ENCODE measurements at places on chromosomes 4 and X.

DNA sequence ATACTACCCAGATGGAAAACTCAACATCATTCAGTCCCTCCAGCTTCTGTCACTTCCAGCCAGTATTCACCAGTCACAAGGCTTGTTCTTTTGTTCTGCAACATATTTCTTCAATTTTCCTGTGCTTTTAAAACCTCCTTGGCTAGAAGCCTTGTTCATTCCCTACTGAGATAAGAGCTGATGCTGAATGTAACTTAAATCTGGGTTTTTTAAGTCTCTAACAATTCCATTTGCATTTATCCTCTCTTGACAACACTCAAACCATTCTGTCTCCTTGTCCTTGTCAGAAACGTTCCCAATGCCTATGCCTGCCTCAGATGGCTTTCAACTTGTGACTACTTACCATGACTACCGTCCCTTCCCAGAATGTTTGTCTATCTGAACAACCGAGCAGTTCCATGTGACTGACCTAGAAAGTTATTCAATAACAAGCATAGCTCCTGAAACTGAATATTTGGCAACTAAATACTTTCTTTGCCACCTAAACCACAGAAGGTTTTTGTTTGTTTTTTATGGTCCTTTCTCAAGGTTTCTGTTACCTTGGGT, 682.9 kb upstream of the GALNTL6 start:
- no peak for DNase-seq

GRCh38 chrX:133413218-133413925, 1.9 kb downstream of the GPC4 start:
- no peak for DNase-seq

DNA sequence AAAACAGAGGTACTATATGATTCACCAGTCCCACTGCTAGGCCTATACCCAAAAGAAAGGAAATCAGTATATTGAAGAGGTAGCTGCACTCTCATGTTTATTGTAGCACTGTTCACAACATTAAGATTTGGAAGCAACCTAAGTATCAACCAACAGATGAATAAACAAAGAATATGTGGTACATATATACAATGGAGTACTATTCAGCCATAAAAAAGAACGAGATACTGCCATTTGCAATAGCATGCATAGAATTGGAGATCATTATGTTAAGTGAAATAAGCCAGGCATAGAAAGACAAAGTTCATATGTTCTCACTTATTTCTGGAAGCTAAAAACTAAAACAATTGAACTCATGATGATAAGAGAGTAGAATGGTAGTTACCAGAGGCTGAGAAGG, 72.6 kb downstream of the FGF16 start:
- DNase-seq = no peak

GRCh38 chr4:122537388-122538135, 81.0 kb upstream of the IL2 start:
- no peak for DNase-seq

DNA sequence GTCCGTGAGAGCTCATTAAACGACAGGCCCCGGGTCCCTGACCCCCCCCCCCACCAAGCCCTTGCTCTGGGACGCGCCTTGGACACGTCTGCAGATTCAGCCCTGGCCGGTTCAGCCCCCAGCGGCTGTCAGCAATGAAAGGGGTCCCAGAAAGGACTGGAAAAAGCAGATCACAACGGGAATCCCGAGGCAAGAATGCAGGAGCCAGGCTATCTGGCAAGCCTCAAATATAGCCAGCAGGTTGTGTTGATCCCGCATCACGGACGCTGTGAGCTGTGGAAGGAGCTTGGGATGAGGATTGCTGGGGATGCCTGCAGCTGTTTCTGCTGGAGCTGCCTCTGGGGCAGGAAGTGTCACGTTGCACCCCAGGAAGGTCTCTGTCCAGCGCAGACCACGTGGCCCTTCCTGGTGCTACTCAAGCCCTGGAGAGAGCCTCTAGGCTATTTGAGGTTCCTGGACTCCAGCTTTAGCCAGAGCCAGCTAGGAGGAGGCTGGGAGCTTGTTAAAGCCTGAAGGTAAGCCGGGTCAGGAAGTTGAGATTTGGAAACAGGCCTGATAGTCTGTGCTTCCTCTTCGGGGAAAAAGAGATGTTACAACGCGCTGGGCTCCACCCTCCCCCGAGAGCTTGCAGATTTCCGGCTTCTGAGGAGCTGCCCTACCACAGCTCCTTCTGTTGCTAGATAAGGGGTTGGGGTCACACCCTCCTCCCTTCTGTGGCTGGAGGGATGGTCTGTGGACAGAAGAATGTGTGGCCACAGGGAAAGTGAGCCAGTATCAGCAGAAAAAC, 19.3 kb upstream of the CSF2RA start:
- no peak for DNase-seq

DNA sequence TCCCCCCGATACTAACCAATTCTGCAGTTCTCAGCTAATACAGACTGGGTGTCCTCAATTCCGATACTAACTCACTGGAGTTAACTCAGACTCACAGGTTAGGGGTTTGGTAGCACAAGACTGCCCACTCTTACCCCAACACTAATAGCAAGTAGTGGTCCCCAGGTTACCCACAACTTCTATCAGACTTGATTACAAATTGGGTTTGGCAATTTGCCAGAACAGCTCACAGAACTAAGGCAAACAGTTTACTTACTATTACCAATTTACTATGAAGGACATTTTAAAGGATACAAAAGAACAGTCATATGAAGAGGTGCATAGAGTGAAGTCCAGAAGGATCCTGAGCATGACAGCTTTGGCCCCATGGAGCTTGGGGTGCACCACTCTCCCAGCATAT, 201.8 kb upstream of the VCX start:
- DNase-seq = no peak

DNA sequence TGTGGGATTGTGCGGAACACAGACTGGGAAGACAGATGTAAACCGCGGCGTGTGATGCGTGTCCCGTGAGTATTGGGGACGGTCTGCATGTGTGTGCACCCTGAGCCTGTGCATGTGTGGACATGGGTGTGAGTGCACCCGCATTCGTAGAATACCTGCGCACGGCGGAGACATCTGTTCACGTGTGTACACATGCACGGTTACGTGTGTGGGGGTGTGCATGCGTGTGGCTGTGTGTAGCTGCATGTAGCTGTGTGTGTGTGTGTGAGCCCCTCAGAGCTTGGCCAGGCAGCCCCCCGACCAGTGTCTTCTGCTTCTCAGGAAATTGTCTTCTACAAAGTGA, 19.6 kb downstream of the ATP5ME start:
- no peak for DNase-seq

- no peak for DNase-seq
Measured at GRCh38 chr4:145341381-145341780, 140.3 kb upstream of the SMAD1 start.

DNA sequence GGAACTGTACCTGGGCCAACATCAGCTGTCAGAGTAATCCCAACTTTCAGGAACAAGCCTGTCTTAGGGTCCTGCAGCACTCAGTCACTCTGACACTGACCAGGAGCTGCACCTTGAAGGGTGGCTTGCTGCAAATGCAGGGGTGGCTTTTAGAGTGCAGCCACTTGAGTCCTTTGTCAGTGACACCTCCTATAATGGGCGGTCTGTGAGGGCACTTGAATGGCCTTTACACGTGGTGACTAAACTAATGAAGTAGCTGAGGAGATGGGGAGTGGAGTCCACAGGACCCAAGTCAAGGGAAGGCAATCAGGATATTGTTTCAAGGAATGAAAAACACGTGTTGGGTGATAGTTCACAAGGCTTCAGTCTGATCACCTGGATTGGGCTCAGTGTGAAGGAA, 11.1 kb upstream of the LNX1 start:
- no peak for DNase-seq

GRCh38 chrX:74232859-74233258, 71.1 kb upstream of the ZCCHC13 start:
- DNase-seq = no peak

DNA sequence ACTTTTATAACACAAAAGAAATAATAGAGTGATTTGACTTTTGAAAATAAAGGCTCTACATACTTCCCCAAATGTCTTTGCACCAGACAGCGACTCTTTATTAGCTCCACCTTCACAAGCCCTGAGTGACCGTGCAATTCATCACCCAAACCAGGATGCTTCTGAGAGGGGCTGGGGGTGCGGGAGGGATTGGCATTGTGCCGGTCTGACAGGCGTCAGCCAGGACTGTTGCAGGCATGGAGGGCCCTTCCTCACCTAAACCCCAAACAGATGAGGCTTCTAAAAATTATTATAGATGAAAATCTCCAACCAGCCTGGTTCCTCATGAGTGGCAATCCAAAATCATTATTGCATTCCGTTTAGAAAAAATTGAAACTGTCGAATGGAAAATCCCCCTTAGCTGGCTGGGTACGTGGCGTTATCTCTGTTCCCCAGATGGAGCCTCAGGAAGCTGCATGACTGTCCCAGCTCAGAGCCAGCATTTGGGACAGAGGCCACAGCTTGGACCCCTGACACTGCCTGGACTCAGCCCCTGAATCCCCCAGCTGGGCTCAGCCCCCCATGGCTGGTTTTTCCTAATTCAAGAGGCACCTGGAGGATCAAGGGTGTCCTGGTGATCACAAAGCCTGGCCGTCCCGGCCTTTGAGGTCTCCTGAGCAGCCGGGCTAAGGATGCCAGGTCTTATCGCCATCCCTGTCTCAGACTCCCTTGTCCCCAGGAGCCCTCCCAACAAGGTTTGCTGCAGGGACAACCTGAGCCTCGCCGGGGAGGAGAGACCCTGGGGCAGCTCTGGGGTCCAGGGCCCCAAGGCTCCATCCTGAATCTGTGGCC, 60.4 kb downstream of the SORCS2 start:
- no peak for DNase-seq

- no peak for DNase-seq
Measured at GRCh38 chr4:182540496-182540895, 297.3 kb downstream of the TENM3 start.

- no peak for DNase-seq
Measured at GRCh38 chr4:24775032-24775605, 20.3 kb upstream of the SOD3 start.

- no peak for DNase-seq
Measured at GRCh38 chrX:72395237-72395636, 89.5 kb upstream of the CITED1 start.

DNA sequence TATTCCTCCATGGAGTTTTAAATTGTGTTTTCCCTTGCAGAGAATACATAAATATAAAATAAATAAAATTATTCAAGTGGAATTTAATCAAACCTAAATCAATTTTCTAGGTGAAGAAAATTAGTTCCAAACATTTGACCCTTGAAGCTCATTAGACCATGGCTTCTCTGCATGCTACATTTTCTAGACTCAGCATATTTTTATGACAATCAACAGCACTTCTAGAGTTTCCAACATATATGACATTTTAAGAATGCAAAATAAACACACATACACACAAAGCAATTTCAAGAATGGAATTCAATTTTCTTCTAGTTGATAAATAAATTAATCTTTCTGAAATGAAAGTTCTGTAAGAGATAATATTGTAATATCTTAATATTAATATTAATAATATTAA, 1083.9 kb upstream of the INTU start:
- DNase-seq = no peak

GRCh38 chr4:154368060-154368459, 123.5 kb downstream of the DCHS2 start:
- DNase-seq = no peak

DNA sequence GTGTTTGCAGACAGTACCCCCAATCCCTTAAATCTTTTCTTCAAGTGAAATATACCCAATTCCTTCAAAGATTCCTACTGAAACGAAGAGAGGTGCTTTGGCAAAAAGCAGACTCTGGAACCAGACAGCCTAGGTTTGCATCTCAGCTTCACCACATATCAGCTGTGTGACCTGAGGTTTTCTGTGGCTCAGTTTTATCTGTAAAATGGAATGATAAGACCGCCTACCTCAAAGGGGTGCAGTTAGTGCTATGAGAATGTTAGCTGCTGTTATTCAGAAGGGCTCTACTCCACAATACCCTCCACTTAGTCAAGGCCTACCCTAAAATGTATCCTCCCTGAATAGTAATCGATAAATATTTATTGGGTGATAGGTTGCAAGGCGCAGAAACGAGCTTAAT, 664 bp downstream of the PIR start:
- DNase-seq = no peak

- DNase-seq = peak; percentile 10
Measured at GRCh38 chrX:41108007-41108406, 22.8 kb downstream of the USP9X start.

- DNase-seq = no peak
Measured at GRCh38 chr4:91448668-91449330, 855.0 kb upstream of the GRID2 start.

DNA sequence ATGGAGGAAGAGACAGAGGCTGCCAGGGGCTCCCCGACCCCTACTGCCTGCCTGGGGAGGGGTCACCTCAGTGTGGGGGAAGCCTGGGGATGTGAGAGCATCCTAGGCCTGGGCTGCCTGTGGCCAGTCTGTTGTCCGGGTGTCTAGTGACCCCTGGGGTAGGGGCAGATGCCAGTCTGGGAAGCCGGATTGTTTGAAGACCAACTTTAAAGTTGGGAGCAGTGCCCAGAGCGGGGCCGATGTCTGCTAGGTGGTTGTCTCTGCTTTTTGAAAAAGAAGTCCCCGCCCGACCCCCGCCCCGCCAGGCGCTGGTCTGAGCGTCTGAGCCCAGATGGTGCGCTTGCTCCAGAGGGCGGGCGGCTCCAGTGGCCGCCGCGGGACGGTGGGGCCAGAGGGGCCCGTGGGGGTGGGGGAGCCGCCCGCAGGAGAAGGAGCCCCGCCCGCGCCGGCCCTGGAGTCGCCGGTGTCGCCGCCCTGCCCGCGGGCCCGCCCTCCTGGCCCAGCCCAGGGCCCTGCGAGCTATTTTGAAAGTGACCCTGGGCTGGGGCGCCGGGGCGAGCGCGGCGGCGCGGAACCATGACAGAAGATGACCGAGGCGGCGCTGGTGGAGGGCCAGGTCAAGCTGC, at the start of gene DOK7:
DOK7 (plus strand) TSS at position 517 of the 626 bp plus-strand sequence; CDS start at position 587, 70 bp downstream.
- DNase-seq = no peak

- DNase-seq = no peak
Measured at GRCh38 chr4:43932448-43932847, 516.2 kb downstream of the KCTD8 start.

GRCh38 chrX:17812763-17813162, 48.3 kb downstream of the RAI2 start:
- no peak for DNase-seq

DNA sequence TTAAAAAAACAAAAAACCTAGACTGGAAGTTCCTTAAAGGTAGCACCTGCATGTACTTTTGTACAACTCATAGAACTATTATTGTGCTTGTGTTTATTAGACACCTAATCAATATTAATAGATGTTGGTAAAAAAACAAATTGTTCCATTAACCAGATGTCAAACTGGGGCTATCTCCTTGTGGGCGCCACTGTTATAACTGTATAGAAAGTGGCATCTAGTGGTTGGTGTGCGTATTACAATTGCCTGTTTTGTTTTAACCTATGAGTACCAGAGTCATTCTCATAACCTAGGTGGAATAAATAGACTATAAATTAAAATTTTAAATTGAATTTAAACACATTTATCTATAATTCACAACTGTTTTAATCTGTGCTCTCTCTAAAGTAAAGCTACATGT, 97.4 kb downstream of the COL4A5 start:
- peak; percentile 4 for DNase-seq

DNA sequence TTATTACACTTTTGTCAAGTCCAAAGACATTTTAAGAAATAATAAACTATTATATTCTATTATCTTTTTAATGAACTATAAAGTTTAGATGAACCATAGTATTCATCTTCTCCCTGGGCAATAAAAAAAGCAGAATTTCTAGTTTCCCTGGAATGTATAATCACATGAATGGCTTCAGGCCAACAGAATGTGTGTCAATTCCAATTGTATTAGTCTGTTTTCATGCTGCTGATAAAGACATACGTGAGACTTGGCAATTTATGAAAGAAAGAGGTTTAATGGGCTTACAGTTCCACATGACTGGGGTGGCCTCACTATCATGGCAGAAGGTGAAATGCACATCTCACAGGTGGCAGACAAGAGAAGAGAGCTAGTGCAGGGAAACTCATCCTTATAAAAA, 70.7 kb upstream of the ANXA10 start:
- DNase-seq = no peak
